ENCODE measurements at places on chromosomes 7 and 10. TPM values are rescaled to one million over a fixed set of nuclear protein-coding genes. Genes with fewer than 3 reads are reported as not detected.

NPVF gene
- not detected for total RNA-seq

UPK3B gene
- 0.54 TPM for total RNA-seq

SPRN gene
- total RNA-seq = not detected

TMEM196 gene
- not detected for total RNA-seq

EMX2 gene
- not detected for total RNA-seq

PKD2L1 gene
- total RNA-seq = not detected

DBF4 gene
- total RNA-seq = 1.4 TPM

DNA sequence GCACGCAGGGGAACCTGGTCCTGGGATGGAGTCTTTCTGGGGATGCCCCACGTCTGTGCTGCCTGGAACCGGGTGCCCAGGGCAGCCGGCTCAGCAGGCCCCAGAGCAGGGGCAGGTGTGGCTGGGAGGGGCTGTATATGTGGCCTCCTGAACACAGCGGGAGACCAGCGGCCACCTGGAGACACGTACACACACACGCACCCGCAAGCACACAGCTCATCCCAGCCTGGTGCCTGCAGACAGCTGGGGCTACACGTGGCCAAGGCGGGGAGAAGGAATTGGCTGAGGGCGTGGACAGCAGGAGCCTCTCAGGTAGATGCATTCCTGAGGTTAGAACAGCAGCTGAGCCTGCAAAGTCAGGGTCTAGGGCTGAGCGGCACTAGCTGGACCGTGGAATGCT is 14.0 kb downstream of the ADAM8 start:
- DNase-seq = no peak

- DNase-seq = no peak
Observed at GRCh38 chr10:6023661-6024333, 38.4 kb downstream of the IL2RA start.

- DNase-seq = no peak
Observed at GRCh38 chr10:47336387-47337134, 11.6 kb upstream of the RBP3 start.

- no peak for DNase-seq
Observed at GRCh38 chr10:49595713-49596492, 14.2 kb upstream of the SLC18A3 start.

GRCh38 chr7:139589474-139589873 is 66.0 kb downstream of the CLEC2L start:
- no peak for DNase-seq

DNA sequence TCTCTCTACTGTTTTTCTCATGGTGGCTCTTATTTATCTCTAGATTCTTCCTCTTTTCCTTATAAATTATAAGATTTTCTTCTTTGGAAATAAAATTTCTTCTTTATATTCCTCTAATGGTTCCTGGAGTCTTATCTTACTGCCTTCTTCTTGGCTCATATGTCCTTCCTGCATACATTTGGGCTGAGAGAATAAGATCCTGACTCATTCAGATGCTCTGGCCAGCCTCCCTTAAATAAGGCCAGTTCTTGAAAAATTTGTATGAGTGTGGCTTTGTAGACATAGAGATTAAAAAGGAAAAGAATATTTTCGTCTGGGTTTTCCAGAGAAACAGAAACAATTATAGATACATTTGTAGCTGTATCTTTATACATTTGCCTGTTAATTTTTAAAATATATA is 411.3 kb downstream of the KIF20B start:
- DNase-seq = no peak

DNA sequence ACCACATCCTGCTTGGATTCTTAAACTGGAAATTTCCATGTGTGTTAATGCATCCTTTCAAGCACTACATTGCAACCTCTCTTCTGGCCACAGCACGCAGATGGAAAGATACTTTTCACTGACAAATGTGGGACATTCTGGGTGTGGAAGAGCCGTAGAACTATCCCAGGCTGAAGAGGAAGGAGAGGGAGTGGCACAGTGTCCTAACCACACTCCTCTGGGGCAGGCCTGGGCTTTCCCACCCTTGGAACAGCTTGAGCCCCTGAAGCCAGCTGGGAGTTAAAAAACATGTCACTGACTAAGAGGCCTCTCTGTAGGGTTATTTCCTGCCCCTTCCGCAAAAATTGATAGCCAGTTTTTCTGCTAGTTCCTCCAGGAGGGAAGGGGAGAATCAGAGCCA is 34.0 kb upstream of the DNMBP start:
- peak; percentile 76 for DNase-seq

GRCh38 chr10:122407375-122408125 is 33.0 kb downstream of the PLEKHA1 start:
- no peak for DNase-seq

- DNase-seq = no peak
Observed at GRCh38 chr10:77436257-77436975, 201.2 kb downstream of the KCNMA1 start.

DNA sequence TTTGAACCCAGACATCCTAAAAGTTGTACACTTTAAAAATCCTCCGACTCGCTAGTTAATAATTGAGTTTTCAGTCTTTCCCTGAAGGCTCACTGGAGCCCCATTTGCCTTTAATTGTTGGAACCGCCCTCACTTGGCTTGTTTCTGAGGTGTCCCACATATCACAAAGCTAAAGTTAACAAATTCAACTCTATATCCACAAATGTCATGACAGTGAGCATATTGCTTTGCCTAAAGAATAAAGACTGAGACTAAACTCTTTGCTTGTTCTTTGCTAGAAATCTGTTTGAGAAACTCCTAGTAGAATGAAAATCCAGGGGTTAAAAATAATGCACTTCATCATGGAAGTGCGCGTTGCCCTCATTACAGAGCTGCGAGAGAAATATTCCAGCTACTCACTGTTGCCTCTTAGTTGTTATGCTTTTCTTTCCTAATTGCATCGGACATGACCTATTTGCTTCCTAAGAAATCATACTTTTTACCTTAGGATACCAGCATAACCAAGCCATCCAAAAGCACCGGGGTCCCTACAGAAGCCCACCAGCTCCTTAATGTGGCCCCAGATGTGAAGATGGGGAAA is 752 bp downstream of the THSD7A start:
- DNase-seq = no peak

- no peak for DNase-seq
Observed at GRCh38 chr7:118085000-118085399, 99.0 kb upstream of the LSM8 start.

DNA sequence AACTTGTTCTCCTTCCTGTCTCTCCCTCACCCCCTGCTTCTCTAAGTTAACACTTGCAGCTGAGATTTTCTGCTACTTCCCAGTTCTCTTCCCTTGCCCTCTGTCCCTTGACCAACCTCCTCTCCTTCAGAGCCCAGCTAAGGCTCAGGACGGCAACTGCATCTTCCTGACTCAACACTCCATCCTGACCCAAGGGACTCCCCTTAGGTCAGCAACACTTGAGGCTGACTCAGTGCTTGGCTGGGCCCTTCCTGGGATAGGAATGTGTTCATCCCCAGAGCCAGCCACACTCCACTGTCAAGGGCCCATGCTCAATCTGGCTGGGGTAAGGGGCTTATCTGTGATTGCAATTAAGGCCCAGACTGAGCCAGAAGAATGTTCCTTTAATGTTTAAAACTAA is 3.4 kb downstream of the CALHM2 start:
- DNase-seq = peak; percentile 77

DNA sequence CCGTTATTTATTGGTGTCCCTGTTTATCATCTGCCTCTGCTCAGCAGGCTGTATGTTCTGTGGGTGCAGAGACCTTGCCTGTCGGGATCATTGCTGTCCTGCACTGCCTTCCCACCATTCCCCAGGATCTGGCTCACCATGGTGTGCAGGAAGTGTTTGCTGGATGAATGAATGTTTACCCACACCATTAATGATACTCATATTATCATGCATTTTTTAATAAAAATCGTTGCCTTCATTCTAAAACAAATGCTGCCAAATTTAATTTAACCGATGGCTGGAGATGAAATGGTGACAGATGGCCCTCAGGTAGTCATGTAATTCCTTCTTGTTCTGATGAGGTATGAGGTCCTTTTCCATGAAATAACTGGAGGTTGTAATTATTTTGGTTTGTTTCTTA is 22.5 kb downstream of the PLPP4 start:
- DNase-seq = no peak

DNA sequence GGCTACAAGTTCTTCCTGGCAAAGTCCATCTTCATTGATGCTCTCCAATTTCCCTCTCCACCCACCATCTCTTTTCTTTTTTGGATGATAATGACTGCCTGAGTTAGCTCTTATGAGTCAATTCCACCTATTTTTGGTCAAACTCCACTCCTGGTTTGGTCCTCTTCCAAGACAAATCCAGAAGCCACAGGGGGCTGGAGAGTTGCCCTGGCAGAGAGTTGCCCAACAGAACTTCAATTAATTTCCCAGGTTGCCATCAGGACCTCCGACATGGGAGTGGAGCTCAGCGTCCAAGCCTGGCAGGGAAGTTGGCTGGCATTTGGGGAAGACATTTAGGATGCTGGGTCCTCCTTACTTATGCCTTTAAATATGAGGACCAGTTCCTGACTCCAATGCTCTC is 29.2 kb upstream of the KCNMA1 start:
- no peak for DNase-seq

GRCh38 chr7:128731184-128731583 is 8.0 kb upstream of the CALU start:
- DNase-seq = no peak

- DNase-seq = no peak
Observed at GRCh38 chr7:76065016-76065612, 17.2 kb downstream of the MDH2 start.

GRCh38 chr7:90709501-90710465 is 113.7 kb downstream of the CDK14 start:
- DNase-seq = no peak

GRCh38 chr7:73715648-73716317 is 3.7 kb downstream of the STX1A start:
- no peak for DNase-seq

DNA sequence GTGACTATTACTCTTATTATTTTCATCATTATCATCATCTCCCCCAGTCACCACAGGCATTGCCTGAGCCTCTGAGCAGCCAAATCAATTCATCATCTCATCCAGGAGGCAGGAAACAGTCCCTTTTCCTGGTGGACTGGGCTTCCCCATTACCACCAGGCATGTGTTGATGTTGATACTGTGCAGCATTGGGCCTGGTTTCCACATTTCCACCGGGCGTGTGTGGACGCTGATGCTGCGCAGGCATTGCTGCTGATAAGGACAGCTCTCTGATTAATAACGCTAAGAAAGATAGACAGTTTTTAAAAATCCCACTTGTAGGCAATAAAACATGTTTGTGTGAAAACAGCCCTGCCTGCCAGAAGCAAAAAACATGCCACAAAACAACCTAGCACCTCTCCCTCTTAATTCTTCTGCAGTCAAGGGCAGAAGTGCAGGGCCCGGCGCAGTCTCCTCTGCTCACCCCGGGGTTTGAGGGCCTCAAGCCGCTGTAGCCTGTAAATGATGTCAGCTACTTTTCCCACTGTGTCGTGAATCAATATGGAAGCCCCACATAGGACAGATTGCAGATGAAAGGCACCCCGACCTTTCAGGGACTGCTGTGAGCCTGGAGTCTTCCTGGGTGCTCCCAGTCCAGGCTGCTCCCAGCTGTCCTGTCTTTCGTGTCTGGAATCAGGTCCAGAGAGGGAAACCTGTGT is 216.0 kb downstream of the WDR37 start:
- DNase-seq = no peak

All from Right ventricle myocardium inferior (tissue), 1 donor.